ENCODE measurements at places on chromosomes 12 and 14.

GRCh38 chr12:42979746-42980145 is 390.2 kb upstream of the PRICKLE1 start:
- no peak for DNase-seq

GRCh38 chr12:6181583-6182278 is 18.5 kb upstream of the CD9 start:
- no peak for DNase-seq

GRCh38 chr12:103244596-103244995 is 251.2 kb downstream of the C12orf42 start:
- DNase-seq = no peak

DNA sequence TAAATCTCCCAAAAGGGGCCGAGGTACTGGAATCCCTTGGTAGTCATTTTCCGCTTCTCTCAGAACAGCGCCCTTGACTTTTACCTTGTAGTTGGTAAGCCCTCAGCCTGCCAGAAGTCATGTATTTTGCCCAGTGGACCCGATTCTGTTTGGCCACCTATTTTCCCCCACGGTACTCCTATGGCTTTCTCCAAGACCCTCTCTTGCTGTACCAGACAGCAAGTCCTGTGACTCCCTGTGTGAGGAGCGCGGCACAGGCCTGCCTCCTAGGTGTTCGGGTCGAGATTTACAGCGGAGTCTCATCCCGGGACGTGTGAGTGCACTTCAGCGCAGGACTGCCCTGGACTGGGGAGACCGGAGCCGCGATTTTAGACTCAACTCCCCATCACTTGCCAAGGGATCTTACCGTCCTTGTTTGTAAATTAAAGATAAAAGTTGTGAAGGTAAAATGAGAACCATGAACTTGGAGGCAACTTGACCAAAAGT is 1.1 kb upstream of the MBD6 start:
- peak; percentile 84 for DNase-seq

GRCh38 chr12:117218149-117218548 is 27.9 kb upstream of the FBXO21 start:
- no peak for DNase-seq

- no peak for DNase-seq
Observed at GRCh38 chr12:28222081-28222700, 31.9 kb downstream of the CCDC91 start.

DNA sequence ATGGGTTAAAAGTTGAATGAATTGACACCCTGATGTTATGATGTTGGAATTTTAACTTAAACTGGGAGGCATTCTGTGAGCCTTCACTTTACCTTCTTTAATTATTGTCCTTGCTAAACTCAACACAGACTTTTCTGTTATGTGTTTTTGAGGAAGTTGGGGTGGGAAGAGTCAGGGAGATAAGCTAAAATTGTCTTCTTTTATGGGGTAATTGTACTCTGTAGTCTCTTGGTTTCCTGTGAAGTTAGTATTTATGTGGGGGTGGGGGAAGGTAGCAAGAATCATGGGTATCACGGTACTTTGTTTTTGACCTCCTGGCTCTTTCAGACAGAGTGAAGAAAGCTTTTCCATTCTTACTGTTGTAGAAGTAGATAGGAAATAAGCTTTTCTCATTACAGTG is 32.9 kb downstream of the RAB21 start:
- no peak for DNase-seq

GRCh38 chr12:116734156-116734768 is 3.6 kb downstream of the SPRING1 start:
- no peak for DNase-seq

- no peak for DNase-seq
Observed at GRCh38 chr12:95470300-95470699, 3.7 kb upstream of the METAP2 start.

DNA sequence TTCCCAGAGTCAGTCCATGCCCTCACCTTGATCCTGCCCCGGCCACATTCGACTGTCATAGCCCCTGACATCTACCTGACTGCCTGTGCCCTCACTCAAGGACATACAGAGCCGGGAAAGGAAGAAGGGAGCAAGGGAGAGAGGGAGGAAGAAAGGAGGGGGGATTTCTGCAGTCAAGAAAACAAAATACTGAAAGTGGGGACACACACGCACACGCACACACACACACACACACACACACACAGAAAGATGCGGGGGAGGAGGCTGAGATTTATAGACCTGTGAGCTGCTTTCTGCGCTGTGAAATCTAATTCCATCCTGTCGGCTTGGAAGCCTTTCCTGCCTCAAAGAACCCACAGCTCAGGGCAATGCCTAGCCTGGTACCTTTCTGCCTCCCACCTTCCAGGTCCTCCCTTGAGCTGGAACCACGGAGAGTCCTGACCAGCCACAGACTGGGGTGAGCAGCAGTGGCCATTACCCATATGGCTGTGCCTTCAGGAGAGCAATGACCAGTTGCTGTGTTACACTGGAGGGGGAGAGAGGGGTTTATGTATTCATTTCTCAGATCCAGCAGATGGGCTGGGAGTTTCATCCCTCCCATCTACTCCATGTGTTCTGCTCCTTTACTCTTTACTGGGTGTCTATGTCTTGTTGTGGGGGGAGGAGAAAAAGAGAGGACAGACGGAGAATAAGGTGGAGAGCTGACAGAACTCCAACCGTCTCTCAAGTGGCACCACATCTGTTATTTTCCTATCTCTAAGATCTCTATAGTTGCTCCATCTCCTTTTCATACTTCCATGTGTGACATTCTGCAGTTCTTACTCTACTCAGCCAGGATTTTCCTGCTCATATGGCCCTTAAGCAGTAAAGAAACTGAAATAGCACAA is 12.9 kb downstream of the C14orf93 start:
- no peak for DNase-seq

DNA sequence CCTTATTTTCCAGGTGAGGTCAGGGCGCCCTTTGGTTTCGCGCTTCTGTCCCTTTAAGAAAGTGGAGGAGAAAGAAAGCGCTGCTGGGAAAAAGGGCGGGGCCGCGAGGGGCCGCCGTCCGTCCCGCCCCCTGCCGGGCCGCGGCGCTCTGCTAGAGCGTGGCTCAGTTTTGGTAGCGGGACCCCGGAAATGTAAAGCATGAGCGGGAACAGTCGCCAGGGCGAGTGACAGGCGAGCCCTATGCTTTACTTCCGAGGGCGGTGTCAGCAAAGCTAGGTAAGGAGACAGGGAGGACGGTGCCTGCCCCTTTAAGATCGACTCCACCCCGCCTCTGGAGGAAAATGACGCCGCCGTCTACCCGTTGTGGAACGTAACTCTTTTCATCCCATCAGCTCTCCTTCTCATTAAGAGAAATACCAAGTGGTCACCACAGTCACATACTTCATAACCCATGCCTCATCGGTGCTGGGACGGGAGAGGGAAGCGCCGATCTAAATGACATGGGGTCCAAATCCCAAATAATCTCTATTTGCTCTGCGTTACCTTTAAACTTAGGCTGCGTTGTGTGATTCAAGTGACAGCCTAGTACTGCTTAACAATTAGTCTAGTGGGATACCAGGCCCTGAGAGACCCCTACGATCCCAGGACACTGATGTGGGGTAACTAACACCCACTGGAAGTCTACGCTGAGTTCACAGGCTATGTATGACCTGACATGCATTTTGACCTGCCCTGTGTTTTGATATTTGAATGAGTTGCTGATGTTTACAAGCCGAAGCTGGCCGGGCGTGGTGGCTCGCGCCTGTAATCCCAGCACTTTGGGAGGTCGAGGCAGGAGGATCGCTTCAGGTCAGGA is at the start of gene ETFBKMT:
TSS of gene ETFBKMT (plus strand) at position 602 of the 856 bp plus-strand sequence. CDS start 2,266 bp downstream, outside the sequence.
- peak; percentile 96 for DNase-seq

DNA sequence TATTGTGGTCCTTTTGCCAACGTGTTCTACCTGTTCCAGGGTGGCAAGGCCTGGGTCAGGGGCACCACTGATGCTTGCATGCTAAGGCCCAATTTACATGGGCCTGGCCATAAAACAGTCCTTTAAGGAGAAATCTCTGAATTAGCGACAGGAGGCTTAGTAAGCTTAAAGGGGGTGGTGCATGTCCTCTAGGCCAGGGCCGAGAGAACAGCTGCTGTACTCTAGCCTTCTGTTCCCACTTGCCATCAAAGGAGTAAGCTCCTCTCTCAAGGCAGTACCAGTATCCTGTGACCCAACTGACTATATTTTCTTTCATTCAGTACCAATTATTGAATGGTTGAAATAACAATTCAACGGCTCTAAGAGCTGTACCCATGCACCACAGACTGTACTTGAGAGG is 67.7 kb upstream of the ZDHHC17 start:
- DNase-seq = no peak

DNA sequence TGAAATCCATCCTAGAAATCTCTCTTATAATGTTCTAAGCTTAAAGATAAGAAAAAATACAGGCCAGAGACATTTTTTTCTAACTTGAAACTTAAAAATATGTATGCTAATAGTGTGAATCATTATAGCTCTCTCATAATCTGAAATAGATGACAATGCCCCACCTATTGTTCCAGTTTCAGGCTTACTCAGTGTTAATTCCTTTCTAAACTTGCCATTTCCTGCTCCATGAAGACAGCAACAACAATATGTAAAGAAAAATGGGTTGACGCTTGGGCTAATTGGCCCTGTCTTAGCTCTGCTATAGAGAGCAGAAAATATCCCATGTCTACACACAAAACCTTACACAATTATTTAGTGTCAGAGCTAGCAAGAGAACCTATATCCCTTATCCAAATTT is 37.1 kb downstream of the LMO3 start:
- DNase-seq = no peak

DNA sequence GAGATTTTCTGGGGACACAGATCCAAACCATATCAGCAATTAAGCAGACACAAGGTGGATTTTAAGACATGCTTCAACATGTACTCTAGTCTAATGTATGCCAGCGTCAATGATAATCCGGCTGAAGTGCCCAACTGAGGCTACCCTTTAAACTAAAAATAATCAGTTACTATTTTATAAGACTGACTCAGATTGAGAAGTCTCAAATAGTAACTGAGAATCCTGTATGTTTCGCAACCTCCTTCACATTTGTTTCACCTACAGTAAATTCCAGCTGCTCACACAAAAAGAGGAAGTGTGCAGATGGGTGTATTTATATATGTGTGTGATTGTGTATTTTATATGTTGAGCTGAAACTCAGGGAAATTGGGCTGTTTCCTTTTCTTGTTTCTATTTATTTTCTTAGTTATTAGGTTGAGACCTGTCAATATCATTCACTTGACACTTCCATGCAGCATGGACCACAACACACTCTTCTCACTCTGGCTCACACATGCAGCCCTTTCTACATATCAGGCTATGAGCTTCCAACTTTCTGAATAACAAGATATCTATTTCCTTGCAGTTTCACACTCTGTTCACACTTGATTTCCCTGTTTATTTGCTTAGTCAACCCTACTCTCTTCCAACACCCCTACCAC is 1224.9 kb upstream of the TMEM132C start:
- DNase-seq = no peak

DNA sequence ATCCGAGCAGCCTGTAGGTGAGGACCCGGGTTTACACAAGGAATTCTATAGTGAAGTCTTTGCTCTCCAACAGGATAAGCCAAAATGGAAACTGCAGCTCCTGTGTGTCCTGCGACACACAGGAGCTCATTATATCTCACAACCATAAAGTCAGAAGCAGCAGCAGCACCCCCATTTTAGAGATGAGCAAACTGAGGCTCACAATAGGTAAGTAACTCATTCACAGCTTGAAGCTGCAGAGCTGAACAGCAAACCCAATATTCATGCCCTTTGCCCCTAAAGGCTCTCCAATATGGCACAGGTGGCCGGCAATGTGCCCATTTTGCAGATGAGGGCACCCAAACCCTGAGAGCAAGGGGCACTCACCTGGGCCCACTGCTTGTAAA is 4.6 kb downstream of the NCOR2 start:
- DNase-seq = no peak

- no peak for DNase-seq
Observed at GRCh38 chr12:26469421-26470180, 274.2 kb downstream of the SSPN start.

DNA sequence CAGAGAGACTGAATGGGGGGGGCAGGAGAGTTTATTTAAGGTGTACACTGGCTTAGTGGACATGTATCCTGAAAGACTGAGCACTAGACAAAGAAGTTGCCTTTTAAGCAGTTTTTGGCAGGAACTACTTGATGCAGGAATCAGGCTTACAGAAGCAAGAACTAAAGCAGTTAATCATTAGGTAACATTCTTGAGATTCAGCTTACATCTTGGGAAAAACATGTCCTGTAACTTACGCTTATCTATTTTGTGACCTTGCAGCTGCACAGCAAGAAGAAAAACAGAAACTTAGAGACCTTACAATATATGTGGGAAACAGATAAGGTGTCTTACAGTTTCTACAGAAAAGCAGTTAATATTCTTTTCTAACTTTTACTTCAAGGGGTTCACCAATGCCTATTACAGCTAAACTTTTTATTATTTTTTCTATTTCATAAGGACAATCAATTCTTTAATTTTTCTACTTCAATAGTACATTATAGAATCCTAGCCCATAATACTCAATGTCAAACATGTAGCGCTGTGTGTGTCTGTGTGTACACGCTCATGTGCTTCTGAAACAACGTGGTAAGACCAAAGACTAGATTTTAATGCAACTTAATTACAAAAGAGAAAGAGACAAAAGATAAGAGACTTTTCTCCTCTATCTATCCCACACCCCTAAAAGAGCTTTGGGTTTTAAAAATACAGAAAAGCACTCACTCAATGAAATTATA is 276.9 kb downstream of the PRKD1 start:
- DNase-seq = no peak

GRCh38 chr12:131603939-131604795 is 106.7 kb upstream of the SFSWAP start:
- DNase-seq = peak; percentile 78

- DNase-seq = no peak
Observed at GRCh38 chr14:55508676-55509075, 68.3 kb upstream of the TBPL2 start.

DNA sequence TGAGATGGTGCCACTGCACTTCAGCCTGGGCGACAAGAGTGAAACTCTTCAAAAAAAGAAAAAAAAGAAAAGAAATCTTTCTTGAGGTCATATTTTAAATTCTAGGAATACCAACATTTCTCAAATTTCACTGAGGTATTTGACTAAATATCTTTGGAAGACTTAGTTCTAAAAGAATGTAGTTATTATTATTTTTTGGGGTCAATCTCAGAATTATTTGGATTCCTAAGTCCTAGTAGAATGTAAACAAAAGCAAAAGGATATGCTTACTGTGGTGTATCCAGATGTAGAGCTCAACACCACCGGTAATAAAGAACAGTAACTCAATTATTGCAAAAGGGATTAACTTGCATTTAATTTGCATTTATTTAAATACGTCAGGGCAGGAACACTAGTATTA is 25.0 kb downstream of the PRICKLE1 start:
- DNase-seq = no peak

- DNase-seq = no peak
Observed at GRCh38 chr12:119666226-119666795, 1.6 kb upstream of the PRKAB1 start.

- no peak for DNase-seq
Observed at GRCh38 chr12:4858386-4858785, 51.3 kb upstream of the KCNA1 start.

DNA sequence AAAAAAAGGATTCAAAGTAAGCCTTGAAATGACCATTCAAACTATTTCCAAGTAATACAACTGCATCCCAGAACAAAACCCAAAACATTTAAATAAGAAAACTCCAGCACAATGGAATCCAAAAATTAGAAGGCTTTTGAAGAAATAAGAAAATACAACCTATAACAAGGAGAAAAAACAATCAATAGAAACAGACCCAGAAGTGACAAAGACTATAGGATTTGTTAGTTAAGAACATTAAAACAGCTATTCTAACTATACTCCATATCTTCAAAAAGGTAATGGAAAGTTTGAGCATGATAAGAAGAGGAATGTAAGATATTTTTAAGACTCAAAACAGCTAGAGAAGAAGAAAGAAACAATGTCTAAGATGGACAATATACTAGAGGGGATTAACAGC is 39.3 kb upstream of the SRP54 start:
- no peak for DNase-seq

GRCh38 chr12:111313833-111314259 is 55.0 kb downstream of the PHETA1 start:
- peak; percentile 99 for DNase-seq
